ENCODE measurements at places on chromosomes 2 and 18.
A peak's percentile ranks its signal among the peaks of the same experiment; 100 is the strongest.

DNA sequence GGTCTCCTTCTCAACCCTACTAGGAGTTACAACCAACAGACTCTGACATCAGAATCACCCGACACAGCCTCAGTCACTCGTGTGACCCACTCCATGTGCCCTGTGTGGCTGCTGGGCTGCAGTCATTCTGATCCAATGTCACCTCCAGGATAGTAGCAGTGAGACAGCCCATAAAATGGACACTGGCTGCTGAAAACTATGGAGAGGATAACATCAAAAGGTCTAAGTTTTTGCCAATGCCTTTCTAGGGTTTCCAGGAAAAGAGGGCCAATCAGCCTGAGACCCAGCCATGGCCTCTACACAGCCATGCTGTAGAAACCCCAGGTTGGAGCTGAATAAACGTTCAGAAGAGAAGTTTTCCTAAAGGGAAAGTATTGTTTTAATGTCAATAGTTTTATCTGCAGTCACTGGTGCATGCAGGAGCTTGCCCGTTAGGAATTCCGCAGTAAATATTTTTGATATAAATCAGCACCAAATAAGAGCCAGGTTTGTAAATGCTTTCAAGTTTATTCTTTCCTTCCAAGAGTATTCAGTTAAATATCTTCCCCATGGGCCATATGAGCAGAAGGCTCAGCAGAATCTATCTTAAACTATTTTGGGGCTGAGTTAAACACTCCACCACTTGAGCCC lies 92.2 kb upstream of the PID1 start:
- no peak for DNase-seq

DNA sequence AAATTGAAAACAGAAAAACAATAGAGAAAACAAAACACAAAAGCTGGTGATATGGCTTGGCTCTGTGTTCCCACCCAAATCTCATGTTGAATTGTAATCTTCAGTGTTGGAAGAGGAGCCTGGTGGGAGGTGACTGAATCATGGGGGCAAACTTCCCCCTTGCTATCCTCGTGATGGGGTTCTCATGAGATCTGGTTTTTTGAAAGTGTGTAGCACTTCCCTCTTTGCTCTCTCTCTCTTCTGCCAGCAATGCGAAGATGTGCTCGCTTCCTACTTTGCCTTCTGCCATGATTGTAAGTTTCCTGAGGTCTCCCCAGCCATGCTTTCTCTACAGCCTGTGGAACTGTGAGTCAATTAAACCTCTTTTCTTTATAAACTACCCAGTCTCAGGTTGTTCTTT lies 112.3 kb upstream of the UXS1 start:
- no peak for DNase-seq

DNA sequence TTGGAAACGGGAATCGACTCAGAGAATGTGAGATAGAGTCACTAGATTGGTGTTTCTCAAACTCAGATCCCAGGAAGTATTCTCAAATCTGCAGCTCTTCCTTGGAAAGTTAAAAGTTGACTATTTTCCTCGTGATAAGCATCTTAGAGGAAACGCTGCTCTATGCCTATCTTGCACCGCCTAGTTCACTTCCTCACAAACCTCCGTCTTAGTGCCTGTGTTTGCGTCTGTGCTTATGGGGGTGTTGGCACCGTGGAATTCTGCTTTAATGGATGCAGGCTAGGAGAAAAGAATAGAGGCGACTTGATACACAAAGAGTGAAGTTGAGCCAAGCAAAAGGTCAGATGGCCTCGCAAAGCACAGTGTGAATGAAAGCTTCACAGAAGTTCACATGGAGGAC lies 255.3 kb upstream of the ID2 start:
- no peak for DNase-seq

DNA sequence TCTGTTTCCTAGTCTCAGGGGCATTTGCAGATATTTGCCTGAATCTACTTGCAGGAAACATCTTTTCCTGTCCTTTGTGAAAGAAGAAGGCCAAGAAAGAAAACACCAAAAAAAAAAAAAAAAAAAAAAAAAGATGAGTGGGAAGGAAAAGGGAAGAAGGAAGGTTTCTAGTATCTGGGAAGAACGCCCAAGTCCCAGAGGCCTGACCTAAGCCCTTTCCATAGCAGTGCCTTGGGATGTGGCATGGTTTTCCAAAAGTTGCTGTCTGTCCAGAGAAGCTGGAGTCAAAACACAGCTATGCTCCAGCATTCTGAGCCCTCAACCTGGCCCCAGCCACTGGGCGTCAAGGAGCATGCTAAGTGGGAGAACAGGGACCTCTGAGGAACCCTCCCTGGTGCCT lies 123.5 kb downstream of the INHBB start:
- DNase-seq, result no peak

DNA sequence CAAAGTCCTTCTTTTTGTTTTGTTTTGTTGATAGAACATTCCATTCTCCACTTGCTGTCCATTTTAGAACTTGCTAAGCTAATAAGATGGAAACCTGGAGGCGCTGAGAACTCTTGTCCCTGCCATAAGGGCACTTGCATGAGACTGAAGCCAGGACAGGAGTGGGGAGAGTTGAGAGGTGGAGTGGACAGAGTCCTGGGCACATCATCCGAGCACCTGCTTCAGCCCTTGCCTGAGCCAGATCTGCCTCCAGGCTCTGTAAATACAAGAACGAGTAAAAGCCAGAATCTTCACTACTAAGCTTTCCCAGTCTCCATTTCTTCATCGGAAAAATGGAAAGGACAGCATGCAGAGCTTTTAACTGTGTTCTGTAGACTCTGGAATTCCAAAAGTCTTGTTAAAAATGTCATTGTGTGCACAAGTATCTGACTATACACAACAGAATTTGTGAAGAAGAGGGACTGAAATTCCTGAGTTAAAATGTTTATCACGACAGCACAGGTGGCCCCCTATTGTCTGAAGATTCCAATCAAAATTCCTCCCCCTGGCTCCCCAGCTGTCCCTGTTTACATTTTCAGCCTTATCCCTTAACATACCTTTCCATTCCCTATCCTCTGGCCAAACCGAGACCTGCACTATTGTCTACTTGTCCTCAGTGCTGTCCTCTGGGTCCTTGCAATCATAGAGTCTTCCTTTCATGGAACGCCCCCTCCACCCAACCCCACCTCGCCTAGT lies 498.2 kb upstream of the TNP1 start:
- DNase-seq, result no peak

GRCh38 chr2:136058262-136058661 lies 59.7 kb downstream of the CXCR4 start:
- DNase-seq, result no peak

GRCh38 chr2:100485396-100485795 lies 15.1 kb downstream of the NMS start:
- DNase-seq, result no peak

- peak; percentile 85 for DNase-seq
Measured at GRCh38 chr2:204187229-204188083, 250.9 kb downstream of the ICOS start.
